ENCODE measurements at places on chromosomes 6 and 20. TPM values are rescaled to one million over a fixed set of nuclear protein-coding genes. Genes with fewer than 3 reads are reported as not detected.

The CGAS gene
- total RNA-seq: 3.0 TPM

The RAET1L gene
- 2.6 TPM for total RNA-seq

The C6orf163 gene
- total RNA-seq: 2.5 TPM

The KCNK17 gene
- not detected for total RNA-seq

The TGM3 gene
- not detected for total RNA-seq

The MYCT1 gene
- not detected for total RNA-seq

The KIAA0408 gene
- total RNA-seq: not detected

The PAK5 gene
- not detected for total RNA-seq

The EDN1 gene
- total RNA-seq: 11.3 TPM

The CD83 gene
- 2.1 TPM for total RNA-seq

The LCA5 gene
- 4.8 TPM for total RNA-seq

The C20orf204 gene
- total RNA-seq: 0.67 TPM

The CLIC5 gene
- not detected for total RNA-seq

The KAT14 gene
- total RNA-seq: 18.5 TPM

The MARCKS gene
- total RNA-seq: 171 TPM

The KIF13A gene
- total RNA-seq: 71.2 TPM

The PGM3 gene
- total RNA-seq: 63.6 TPM

The HS3ST5 gene
- total RNA-seq: not detected

The CGA gene
- total RNA-seq: not detected

The KHDC1L gene
- not detected for total RNA-seq

The RIPOR2 gene
- under 0.01 TPM for total RNA-seq

The DNAH8 gene
- total RNA-seq: not detected

The FAM83B gene
- 101 TPM for total RNA-seq

The BFSP1 gene
- total RNA-seq: 1.3 TPM

The HIVEP1 gene
- 34.8 TPM for total RNA-seq

The SYCP2 gene
- 2.3 TPM for total RNA-seq

The PNPLA1 gene
- not detected for total RNA-seq

The EIF6 gene
- total RNA-seq: 285 TPM

The CHD6 gene
- total RNA-seq: 27.0 TPM
